ENCODE measurements at places on chromosomes 2 and 18.
A peak's percentile ranks its signal among the peaks of the same experiment; 100 is the strongest.

DNA sequence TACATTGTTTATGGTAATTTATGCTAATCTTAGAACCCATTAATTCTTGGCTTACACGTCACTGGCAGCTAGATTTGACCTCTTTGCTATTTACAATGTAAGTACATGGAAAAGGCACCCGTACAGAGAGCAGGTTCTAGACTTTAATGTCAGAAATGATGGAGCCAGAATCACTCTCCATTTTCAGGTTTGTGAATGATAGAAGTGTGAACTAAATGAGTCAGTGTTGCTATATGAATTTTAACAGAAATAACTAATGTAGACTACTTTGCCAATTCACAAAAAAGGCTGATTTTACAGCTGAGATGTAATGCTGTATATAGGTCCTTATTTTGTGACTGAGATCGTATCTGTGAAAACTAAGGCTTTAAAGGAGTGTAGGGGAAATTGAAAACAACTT, 214.6 kb downstream of the LDLRAD4 start:
- H3K4me3 ChIP-seq, result no peak overlapping the region
- DNase-seq, result no peak
- no peak overlapping the region for H3K27ac ChIP-seq

- H3K27ac ChIP-seq, result no peak overlapping the region
- no peak for DNase-seq
- peaks cover 49% of the 10 kb centered on the region for H3K4me1 ChIP-seq
- H3K36me3 ChIP-seq, result no peaks in the 10 kb centered on the region
- H3K4me3 ChIP-seq, result peak overlapping the region; percentile 39
- peaks cover 34% of the 10 kb centered on the region for H3K27me3 ChIP-seq
These were observed 1.8 kb downstream of the CDK5R2 start for GRCh38 chr2:218961229-218961628.

- no peak overlapping the region for H3K4me3 ChIP-seq
- no peak for DNase-seq
- no peaks in the 10 kb centered on the region for H3K4me1 ChIP-seq
- no peak overlapping the region for H3K27ac ChIP-seq
- H3K27me3 ChIP-seq, result no peaks in the 10 kb centered on the region
- H3K36me3 ChIP-seq, result no peaks in the 10 kb centered on the region
These were observed 43.6 kb upstream of the AGPS start for GRCh38 chr2:177348733-177349693.

GRCh38 chr2:69434753-69435152, 2.5 kb downstream of the NFU1 start:
- H3K27me3 ChIP-seq, result no peaks in the 10 kb centered on the region
- peaks cover 8% of the 10 kb centered on the region for H3K36me3 ChIP-seq
- DNase-seq, result no peak
- H3K4me1 ChIP-seq, result peaks cover 14% of the 10 kb centered on the region
- no peak overlapping the region for H3K27ac ChIP-seq

DNA sequence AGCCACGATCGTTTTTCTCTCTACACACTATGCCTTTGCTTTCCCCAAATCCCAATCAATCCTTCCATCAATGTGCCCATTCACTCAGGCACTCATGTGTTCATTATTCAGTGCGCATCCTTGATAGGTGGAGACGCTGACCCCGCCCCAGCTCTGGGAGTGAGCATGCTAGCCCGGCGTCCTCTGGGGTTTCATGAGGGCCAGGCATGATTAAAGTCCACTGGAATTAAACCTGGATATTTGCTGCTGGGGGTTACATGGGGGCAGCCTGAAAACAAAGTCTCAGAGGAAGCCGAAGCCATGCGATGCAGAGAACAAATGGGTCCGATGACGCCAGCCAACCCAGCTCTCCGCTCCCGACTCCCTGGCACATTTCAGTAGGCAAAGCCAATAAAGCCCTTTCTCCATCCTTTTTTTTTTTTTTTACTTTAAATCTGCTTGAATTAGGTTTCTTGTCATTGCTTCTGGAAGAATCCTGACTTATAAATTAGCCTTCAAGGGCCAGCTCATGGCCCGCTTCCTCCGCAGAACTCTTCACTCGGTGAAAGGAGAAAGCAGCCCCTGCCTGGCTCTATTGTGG, 316.4 kb upstream of the ID2 start:
- DNase-seq, result no peak
- peaks cover 8% of the 10 kb centered on the region for H3K4me1 ChIP-seq
- H3K27ac ChIP-seq, result no peak overlapping the region
- no peaks in the 10 kb centered on the region for H3K27me3 ChIP-seq
- H3K36me3 ChIP-seq, result no peaks in the 10 kb centered on the region
- no peak overlapping the region for H3K4me3 ChIP-seq

Measured in spinal cord (tissue), 10 donors.